ENCODE measurements at places on chromosomes 7 and 10.

DNA sequence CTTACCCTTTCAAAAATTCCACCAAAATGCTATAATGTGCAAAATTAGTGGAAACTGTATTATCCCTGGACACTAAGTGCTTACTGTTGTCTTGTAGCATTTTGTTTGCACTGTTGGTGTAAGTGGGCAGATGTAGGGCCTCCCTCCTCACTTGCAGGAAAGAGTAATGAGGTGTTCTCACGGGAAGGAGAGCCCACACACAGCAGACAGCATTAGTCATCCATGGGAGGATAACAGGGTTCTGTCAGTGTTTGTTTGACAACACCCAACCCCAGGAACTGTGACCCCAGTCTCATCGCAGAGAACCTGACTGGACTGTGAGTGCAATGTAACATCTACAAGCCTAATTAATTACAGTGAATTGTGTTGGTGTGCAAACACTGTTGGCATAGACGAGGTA lies 58.7 kb upstream of the VSTM2A start:
- DNase-seq, result no peak

GRCh38 chr10:33473688-33474087 lies 139.2 kb upstream of the NRP1 start:
- no peak for DNase-seq

DNA sequence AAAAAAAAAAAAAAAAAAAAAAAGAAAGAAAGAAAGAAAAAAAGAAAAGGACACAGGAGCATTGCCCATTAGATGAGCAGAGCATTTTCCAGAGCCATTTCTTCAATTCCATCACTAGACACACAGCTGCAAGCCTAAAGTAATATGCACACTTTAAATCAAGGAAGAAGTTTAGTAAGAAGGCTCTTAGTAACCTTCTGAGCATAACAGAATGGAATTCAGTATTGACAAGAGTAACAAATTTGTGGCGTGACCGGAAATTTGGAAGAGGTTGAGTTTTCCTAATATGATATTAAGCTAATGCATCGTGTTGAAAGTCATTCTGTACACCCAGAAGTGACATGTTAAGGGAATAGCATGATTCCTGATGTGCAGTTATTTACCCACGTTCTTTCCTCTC lies 35.3 kb downstream of the SMURF1 start:
- no peak for DNase-seq

- DNase-seq, result no peak
These were observed 108.0 kb downstream of the BTAF1 start for GRCh38 chr10:92031580-92031979.

DNA sequence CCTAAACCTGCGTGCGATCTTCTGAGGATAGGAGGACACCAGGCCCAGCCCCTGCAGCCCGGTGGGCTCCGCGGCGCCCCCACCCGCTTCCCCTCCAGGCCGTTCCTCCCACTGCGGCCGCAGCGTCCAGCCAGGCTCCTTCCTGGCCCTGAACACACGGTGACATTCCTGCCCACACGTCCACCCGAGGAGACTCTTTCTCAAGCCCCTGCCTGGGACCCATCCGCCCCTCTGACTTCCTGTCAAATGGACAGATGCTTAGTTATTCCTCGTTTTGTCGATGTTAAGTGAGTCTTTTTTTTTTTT lies 32.4 kb upstream of the RNF32 start:
- no peak for DNase-seq

GRCh38 chr7:11747715-11748485 lies 84.1 kb downstream of the THSD7A start:
- DNase-seq, result peak; percentile 67

- DNase-seq, result no peak
These were observed 425.6 kb downstream of the PLXNA4 start for GRCh38 chr7:132150711-132151110.

GRCh38 chr10:104252368-104252767 lies 2.3 kb upstream of the GSTO1 start:
- DNase-seq, result no peak

DNA sequence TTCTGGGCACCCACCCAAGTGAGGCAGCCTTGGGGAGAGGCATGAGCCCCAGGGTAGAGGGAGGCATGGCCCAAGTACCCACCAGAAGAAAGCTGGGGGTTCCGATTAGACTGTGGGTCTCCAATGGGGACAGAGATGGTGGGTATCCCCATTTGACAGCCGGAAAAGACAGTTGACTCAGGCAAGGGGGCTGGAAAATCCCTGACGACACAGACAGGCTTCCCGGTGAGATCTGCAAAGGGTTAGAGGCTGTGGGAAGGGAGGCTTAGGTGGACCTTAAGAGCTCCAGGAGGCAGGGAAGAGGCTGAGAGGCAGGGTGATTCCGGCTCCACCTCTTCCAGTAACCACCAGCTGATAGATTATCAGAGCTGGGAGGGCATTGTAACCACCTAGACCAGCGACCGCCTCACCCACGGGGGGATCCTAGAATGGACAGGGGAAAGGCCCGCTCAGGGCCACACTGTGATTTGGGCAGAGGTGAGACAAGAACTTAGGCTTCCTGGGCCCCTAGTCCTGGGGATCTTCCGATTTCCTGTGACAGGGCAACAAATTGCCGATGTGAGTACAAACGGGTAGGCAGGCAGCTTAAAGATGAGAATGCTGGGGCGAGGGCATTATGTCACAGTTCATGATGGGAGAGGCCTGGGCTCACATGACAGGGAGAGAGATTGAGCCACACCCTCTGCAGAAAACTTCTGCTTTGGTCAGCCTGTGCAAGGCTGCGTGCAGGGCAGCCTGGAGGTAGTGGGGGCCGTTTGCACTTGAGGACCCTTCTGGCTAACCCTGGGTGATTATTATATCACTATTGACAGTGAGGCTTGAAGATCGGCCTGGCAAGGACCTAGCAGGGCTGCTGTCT lies 5.4 kb downstream of the TBATA start:
- DNase-seq, result no peak

- DNase-seq, result no peak
These were observed 124.4 kb downstream of the AMPH start for GRCh38 chr7:38506756-38507155.

GRCh38 chr10:24915304-24915703 lies 37.1 kb downstream of the PRTFDC1 start:
- DNase-seq, result no peak

DNA sequence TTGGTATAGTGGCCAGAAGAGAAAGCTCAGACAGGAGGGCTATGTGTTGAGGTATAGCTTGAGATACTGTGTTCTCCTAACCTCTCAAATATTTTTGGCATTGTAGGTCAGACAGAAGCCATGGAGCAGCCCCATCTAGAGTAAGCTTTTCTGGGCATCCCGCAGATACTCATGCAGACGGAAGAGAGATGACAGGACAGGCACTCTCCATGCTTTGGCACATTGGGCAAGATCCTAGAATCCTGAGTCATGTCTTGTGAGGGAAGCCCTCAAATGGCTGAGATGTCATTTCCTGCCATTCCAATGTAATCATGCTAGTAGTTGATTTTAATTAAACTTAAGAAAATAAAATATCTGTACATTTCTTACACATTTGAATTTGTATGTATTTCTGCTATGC lies 16.8 kb upstream of the KIF20B start:
- DNase-seq, result no peak

GRCh38 chr7:22791204-22792158 lies 31.2 kb downstream of the TOMM7 start:
- no peak for DNase-seq

GRCh38 chr7:42283553-42283952 lies 46.5 kb upstream of the GLI3 start:
- no peak for DNase-seq

DNA sequence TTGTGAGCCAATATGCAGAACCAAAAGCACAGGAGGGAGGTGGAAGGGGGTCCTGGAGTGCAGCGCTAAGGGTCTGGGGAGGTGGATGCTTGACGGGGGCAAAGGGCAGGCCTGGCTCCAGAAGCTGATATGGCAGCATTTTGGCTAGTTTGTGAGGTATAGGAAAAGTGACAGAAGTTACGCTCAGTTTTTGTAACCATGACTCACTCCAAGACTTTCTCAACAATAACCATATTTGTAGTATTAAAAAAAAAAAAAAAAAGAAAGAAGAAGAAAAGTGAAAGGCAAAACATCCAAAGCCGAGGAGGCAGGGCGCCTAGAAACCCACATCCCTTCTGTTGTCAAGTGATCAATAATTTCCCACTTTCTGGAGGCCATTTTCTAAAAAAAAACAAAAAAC lies 92.3 kb downstream of the RNF216 start:
- DNase-seq, result no peak

DNA sequence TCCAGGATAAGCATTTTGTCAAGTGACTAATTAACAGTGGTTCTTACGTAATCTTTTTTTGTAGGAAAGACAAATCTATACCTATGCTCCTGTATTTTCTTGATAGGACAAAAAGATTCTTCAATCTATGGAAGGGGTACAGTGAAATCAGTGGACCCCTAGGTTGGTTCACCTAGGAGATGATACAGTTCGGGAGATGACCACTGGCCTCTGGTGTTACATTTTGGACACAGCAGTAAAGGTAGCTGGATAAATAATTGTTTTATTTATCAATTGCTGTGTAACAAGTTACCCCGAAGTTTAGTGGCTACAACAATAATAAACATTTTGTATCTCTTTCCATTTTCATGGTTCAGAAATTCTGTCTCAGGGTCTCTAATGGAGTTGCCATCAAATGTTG lies 288.2 kb upstream of the MAGI2 start:
- no peak for DNase-seq

DNA sequence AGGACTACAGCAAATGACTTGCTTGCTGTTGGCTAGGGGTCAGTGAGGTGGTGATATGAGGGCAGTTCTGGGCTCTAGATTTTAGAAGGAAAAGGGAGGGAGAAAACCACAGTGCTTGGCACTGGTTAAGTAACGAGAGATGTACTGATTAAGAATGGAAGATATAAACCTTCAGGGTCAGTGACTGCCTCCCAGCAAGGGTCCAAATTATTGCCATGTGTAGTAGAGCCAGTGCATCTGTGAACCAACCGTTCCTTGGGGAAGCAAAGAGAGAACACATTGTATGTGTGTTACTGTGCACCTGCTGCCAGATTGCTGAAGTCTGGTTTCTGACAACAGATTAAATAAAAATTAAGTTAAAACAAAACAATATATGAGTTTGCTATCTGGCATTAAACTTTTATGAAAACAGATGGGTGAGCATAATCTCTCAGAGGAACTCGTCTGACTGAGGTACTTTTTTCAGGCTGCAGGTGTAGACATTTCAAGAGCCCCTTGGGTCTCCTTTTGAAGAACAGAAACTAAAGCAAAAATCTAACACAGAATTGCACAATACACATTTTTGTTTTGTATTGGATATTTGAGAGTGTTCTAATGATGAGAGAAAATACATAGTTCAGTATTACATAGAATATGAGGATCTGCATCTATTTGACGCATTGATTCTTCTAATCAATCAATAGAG lies 1120.6 kb downstream of the SORCS3 start:
- no peak for DNase-seq

GRCh38 chr10:5252177-5253037 lies 55.8 kb downstream of the AKR1C4 start:
- no peak for DNase-seq

DNA sequence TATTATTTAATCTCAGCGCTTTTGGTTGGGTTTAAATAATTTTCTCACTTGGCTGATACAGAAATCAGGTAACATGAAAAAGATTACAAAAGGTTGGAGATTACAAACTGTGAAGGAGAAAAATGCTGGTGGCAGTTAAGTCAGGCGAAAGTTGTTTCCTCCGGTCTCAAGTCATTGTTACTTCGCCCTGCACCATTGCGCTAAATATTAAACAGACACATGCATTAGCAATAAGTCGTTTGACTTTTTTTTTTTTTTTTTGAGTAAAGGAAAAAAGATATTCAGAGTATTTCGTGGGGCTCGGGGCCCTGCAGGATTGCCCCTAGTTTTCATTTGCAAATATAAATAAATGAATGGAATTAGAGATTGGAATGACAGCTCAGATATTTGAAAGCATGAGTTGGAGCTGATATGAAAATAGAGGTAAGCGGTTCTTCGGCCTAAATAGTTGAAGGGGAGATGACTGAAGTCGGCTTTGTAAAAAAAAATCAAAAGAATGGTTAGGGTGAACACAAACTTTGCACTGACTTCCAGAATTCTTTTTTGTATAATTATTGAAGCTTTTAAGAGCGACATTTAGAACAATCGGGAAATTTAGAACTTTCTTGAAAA lies 914 bp downstream of the SDHAF3 start:
- no peak for DNase-seq
